ENCODE measurements at places on chromosomes 12 and 14.

DNA sequence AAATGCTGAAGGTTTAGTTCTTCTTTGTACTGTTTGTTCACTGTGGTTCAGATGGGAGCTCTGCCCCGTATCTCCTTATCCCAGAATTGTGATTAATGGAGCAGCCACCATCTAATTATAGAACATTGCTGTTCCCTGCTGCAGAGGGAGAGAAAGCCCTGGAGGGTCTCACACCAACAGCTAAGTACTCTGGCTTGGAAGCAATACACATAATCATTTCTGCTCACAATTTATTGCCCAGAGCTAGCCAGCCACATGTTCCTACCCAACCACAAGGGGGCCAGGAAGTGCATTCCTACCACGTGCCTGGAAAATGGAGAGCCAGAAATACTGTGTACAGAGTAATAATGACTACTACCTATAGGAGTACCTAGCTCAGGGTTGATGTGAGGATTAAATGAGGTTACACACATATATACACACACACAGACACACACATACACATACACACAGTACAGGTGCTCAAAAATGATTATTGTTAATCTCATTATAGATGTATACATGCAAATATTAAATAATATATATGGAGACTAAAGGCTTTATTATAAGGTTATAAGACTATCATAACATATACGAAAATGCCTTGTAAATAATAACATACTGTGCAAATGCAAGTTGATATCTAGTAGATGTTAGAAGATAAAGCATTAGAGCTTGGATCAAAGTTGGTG, 22.3 kb downstream of the MSRB3 start:
- no peak for DNase-seq

DNA sequence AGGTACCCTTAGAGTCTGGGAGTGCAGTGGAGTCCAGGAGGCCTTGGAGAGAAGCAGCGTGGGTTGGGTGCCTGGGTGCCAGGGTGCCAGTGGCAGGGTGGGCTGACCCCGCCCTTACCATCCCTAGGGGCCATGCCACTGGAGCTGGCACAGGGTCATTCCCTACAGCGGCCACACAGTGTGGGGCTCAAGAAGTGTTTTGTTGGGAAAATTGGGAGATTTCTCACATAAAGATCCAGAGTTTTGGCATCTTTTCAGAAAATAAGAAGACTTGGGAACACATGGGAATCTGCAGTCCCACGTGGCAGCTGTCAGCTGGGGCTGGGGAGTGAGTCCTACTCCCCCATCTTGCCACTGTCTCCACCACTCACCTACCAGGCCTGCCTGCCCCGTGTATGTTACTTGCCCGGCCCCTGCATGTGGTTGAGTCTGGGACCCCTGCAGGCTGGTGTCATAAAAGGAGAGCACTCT, 4.2 kb downstream of the VASH1 start:
- DNase-seq, result no peak

GRCh38 chr14:24416254-24416931, 13.1 kb downstream of the CBLN3 start:
- no peak for DNase-seq

DNA sequence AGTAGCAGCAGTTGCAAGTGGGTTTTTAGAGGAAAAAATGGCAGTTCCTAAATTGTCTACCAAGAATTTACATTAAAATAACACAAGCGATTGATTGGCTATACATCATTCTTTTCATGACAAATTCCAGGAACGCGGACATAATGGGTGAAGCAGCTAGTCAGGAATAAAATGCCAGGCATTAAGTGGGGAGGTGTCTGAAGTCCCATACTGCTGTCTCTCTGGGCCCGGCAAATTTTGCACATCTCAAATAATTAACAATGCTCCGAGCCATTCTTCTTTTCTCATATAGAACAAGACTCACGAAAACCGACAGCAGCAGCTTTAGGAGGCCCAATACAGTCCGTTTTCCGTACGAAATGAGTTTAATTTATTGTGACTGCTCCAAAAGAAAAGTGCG, 696 bp downstream of the RPL36AL start:
- DNase-seq, result no peak

DNA sequence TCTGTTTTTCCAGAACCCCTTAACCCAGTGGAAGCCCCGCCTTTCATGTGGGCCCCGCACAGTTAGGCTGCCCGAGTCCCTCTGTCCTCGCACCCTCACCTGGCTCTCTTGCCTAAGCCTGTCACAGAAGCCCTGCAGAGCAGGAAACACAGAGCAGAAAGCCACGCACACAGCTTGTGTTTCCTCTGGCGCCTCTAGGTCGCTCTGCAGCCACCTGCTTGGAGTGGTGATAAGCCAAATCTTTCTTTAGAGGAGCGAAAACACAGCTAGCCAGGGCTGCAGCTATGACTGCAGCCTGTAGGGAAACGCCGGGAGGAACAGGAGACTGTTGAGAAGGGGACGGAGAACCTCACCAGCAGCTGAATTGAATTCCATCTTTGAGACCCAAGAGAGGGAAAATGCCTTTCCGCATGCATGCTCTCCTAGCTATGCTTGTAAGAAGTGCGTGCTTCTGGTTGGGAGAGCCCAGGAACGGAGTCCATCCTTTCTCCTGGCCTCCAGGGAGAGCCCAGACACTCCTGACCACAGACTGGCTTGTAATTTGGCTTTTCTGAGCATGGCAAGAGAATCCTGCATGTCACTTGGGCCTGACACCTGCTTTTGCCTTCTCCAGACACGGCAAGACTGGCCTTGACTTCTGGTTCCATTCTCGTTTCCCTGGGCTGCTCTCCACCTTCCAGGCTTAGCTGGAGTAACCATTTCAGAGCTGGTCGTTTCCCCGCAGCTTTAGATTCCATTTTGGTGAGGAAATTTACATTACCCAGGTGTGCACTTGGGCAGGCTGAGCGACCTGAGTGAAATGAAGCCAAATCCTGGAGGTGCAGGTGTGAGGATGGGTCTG, 301.6 kb downstream of the CACNA1C start:
- DNase-seq, result no peak

GRCh38 chr12:121668750-121669520, 519 bp downstream of the MORN3 start:
- DNase-seq, result peak; percentile 52

DNA sequence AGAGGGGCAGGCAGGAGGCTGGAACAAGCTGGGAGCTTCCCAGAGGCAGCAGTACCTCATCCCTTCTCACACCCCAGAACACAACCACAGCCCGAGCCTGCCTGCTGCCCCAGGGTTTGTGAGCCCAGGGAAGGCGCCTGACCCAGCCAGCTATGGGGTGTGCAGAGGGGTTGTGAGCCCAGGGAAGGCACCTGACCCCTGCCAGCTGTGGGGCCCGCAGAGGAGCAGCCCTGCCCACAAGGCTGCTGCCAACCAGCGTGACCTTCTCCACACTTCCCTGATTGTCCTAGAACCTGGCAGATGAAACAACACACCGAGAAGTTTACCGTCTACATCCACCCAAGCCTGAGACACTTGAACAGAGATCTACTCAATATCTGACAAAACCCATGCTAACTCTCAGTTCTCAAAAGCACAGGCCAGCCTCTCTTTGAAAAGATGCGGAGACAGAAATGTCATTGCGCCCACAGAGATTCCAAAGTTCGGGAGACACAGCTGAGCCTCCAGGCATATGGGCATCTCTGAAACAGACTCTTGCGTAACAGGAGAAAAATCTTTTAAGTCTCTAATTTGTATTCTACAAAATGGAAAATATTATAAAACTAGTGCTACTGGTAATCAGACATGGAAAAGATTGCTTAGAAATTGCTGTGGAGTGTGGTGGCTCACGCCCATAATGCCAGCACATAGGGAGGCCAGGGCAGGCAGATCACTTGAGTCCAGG, 47.3 kb downstream of the SFSWAP start:
- no peak for DNase-seq

GRCh38 chr14:105666420-105666819, 140.0 kb downstream of the TMEM121 start:
- no peak for DNase-seq

GRCh38 chr12:25155022-25155576, 39.9 kb downstream of the DNAI7 start:
- DNase-seq, result no peak

- DNase-seq, result no peak
Measured at GRCh38 chr12:128795530-128796361, 28.0 kb downstream of the SLC15A4 start.

DNA sequence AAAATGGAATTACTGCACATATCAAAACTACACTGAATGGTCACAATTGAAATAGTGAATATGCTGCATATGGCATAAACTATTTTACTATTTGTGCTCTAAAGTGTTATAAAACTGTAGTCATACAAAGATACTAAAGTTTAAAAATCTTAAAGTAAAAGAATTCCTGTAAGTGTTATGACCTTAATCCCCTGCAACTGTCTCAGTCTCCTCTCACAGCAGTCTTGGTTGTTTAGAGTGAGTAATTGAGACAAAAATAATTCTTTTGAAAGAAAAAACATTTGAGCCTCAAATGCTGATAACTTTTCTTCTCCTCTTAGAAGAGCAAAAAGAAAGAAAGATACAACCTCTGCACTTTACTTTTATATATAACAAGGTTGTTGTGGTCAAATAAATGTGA, 99.9 kb downstream of the SYT1 start:
- no peak for DNase-seq

DNA sequence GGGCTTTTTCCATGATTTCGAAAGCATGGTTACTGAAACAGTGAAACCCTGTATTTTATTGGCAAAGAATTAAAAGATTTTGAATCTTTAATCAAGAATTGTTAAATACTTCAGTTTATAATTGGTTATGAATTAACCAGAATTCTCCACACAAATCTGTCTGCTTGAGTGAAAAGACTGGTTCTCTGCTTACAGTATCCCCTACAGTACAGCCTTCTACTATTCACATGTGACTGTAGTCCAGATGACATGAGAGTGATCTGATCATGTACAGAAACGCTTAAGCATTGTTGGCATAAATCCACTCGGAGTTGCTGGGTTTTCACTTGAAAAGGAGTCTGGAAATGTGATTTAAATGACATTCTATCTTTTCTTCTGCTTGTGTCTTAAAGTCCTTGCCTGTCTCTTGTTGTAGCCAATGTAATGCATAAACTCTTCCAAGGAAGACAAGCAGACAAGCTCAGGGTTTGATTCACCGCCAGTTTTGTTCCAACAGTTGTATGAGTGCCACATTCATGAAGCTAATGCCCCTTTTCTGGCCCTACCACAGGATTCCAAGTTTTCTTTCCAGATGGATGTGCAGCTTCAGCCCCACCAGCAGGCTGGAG, 222.0 kb upstream of the LRIG3 start:
- no peak for DNase-seq

GRCh38 chr12:39355841-39356240, 87.1 kb downstream of the KIF21A start:
- DNase-seq, result no peak

GRCh38 chr12:68469113-68469512, 137.0 kb upstream of the MDM1 start:
- no peak for DNase-seq

GRCh38 chr14:22465201-22465840, 123.7 kb downstream of the DAD1 start:
- no peak for DNase-seq

DNA sequence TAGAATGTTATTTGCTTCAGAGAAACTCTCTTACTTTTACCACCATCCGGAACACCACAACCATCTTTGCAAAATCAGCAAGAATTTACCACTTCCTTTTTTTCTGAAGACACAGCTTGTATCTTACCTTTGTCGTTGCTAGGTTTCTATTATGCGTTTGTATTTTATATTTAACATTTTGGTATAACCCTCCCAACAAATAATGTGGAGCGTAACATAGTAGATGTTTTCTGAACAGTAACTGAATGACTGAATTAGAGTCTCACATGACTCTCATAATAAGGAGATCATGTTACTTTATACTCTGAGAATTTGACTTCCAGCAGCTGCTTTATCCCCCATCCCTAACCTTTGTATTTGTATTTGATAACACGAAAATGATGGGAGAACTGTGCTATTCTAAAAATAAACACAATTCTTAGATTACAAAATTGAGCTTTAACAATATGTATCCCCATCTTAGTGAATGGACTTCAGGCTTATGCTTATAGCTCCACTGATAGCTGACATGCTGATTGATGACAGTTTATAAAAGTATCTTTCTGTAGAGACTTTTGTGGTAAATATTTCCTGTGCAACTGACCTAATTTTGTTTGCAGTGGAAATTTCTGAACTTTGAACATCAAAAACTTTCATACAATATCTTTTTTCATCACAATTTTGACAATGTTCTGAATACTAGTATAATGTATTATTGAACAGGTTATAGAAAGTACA, 7.9 kb upstream of the KLRB1 start:
- no peak for DNase-seq

DNA sequence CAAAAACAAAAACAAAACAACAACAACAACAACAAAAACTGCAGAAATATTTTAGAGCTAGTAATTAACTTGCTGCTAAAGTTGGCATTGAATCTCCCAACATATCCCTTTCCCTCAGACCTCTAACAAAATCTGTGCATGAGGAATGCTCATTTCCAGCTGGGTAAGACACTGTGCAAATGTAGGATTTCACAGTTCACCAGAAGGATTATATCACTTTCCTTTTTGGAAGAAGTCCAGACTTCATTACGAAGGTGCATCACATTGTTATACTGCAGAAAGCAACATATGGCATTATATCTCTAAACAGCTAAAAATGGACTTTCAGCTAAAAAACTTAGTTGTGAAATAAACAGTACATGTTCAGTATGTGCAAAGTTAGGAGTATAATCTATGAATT, 341.8 kb downstream of the FSCB start:
- no peak for DNase-seq

GRCh38 chr14:58709949-58710348, 72.2 kb downstream of the DACT1 start:
- DNase-seq, result no peak

DNA sequence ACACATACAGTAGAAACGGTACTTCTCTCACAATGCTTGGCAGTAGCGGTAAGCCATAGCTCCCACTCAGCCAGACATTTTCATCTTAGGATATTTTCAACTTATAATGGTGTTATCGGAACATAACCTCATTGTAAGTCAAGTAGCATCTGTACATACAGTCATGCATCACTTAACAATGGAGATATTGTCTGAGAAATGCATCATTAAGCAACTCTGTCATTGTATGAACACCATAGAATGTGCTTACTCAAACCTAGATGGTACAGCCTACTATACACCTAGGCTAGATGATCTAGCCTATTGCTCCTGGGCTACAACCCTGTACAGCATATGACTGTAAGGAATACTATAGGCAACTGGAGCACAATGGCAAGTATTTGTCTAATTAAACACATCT, 40.8 kb downstream of the RPS6KA5 start:
- DNase-seq, result no peak

GRCh38 chr14:44576356-44576755, 69.3 kb upstream of the FSCB start:
- DNase-seq, result no peak

- DNase-seq, result no peak
Measured at GRCh38 chr14:31567655-31568054, 6.5 kb downstream of the NUBPL start.

All from activated T-cell treated with anti-CD3 and anti-CD28 coated beads for 4 hours (primary cell).